ENCODE measurements at places on chromosomes 3 and 15. TPM values are rescaled to one million over a fixed set of nuclear protein-coding genes. Genes with fewer than 3 reads are reported as not detected.

DNA sequence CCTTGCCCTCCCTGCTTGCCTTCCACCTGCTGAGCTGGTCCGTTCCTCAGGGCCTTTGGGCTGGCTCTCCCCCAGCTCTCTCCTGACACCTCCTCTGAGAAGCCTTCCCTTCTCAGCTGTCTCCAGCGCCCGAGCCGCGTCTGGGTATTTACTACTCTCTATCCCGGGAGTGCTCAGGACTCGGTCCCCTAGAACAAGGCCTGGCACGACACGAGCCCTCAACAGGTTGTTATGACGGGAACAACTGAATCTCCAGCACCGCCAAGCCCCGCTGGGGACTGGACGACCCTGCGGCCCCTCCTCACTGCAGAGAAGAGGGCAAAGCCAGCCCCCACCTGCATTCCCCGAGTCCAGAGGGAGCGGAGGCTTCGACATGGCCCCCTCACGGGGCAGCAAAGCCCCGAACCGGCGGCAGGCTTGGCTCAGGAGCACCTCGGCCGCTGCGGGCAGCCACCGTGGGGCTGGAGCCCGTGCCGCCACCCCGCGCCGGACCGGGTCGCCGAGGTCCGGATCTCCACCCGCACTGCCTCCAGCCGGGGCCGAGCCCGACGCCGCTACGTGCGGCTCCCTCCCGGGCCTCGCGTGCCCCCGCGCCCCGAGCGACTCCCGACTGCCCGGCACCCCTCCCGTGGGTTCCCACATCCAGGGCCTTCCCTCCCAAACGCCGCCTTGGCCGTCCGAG, 792 bp downstream of the TPRA1 start:
- no peaks in the 10 kb centered on the region for H3K27me3 ChIP-seq
- no peak for DNase-seq
- H3K4me1 ChIP-seq: peaks cover 49% of the 10 kb centered on the region
- H3K4me3 ChIP-seq: peak overlapping the region; percentile 97
- H3K36me3 ChIP-seq: no peaks in the 10 kb centered on the region

DNA sequence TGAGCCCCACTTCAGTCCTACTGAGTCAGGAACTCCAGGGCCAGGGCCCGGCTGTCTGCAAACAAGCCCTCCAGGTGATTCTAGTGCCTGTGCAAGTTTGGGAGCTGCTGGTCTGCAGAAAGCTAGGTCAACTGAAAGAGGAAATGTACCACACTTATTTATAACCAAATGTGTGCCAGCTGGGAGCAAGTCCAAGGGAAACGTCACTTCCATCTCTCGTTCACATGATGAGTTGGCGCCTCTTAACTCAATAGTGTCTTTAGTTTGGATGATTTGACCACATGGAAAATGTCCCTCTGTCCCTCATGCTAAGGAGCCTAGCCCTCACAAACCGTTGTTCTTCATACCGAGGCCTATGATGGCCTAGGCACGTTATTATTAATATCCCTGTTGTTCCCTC, 43.2 kb downstream of the GOLGA8S start:
- no peaks in the 10 kb centered on the region for H3K36me3 ChIP-seq
- no peak overlapping the region for H3K4me3 ChIP-seq
- H3K27ac ChIP-seq: no peak overlapping the region
- no peak for DNase-seq
- H3K27me3 ChIP-seq: no peaks in the 10 kb centered on the region
- no peaks in the 10 kb centered on the region for H3K4me1 ChIP-seq

- H3K4me1 ChIP-seq: peaks cover 6% of the 10 kb centered on the region
- H3K36me3 ChIP-seq: no peaks in the 10 kb centered on the region
- no peak overlapping the region for H3K4me3 ChIP-seq
- no peak overlapping the region for H3K27ac ChIP-seq
- no peak for DNase-seq
Observed at GRCh38 chr3:49476563-49476962, 6.5 kb downstream of the DAG1 start.

DNA sequence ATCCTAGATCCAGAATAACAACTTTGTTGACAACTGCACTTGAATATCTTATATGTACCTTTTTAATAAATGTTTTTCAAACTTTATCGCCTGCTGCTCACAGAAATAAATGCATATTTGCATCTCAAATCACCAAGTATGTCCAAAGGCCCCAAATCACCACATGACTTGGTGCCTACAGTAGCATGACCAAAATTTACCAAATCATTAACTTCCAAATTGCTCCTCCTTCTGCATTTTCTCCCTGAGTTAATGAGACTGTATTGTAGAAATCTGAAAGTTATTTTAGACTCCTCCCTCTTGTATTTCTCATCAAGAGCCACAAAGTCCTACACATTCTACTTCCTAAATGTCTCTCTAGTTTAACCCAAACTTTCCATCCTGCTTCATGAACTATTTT, 635.5 kb upstream of the NAALADL2 start:
- no peaks in the 10 kb centered on the region for H3K36me3 ChIP-seq
- H3K27ac ChIP-seq: no peak overlapping the region
- H3K4me3 ChIP-seq: no peak overlapping the region
- no peak for DNase-seq

GRCh38 chr15:67066959-67067853, 1.8 kb downstream of the SMAD3 start:
- H3K4me3 ChIP-seq: peak overlapping the region; percentile 85
- H3K36me3 ChIP-seq: peaks cover 10% of the 10 kb centered on the region
- H3K27me3 ChIP-seq: no peaks in the 10 kb centered on the region
- peaks cover 62% of the 10 kb centered on the region for H3K4me1 ChIP-seq
- H3K27ac ChIP-seq: peak overlapping the region; percentile 93

- H3K36me3 ChIP-seq: no peaks in the 10 kb centered on the region
- H3K4me1 ChIP-seq: no peaks in the 10 kb centered on the region
- H3K4me3 ChIP-seq: no peak overlapping the region
- H3K27ac ChIP-seq: no peak overlapping the region
Observed at GRCh38 chr3:186487819-186488218, 56.4 kb downstream of the CRYGS start.

GRCh38 chr3:16463119-16463518, 50.4 kb downstream of the RFTN1 start:
- H3K4me1 ChIP-seq: peaks cover 36% of the 10 kb centered on the region

DNA sequence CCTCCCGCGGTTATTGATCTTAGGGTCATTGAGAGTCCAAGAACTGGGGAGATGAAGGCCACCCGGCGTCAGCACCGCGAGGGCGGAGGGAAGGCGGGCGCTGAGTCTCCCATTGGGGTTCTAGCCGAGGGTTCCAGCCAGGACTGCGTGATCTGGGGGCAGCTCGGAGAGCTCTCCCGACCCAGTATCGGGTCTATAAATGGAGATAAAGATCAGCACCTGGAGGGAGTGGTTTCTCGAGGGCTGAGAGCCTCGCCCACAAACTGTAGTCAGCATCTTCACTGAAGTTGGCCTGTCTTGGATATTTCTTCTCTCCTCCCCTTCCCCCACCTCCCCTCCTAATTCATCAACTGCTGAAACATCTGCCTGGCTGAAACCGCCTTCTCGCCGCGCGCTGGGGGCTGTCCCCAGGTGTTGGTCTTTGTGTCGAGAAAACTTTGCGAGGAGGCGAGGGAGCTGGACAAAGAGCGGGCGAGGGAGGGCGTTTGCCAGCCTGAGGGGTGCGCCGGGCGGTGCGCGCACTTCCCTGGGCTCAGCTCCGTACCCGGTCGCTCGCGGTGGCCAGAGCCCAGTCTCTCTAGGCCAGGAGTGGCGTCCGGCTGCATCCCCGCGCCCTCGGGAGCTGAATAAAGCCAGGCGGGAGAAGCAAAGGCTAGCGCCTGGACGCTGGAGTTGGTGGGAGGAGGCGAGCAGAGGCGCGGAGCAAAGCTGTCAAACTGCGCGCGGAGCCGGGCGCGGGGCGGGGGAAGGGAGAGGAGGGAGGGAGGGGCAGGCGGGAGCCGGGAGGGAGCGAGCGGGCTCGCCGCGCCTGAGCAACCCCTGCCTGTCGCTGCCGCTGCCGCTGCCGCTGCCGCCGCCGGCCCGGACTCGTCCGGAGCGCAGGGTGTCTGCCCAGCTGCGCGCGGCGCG, at the start of gene ST8SIA2:
TSS of gene ST8SIA2 (plus strand) at position 811 of the 909 bp plus-strand sequence. CDS start 184 bp downstream, outside the sequence.
- H3K27ac ChIP-seq: no peak within 1 kb of the TSS
- DNase-seq: no peak
- no peaks in the 10 kb centered on the region for H3K36me3 ChIP-seq
- peaks cover 66% of the 10 kb centered on the region for H3K27me3 ChIP-seq
- H3K4me1 ChIP-seq: peaks cover 3% of the 10 kb centered on the region

The CCDC9B gene
- not detected for polyA plus RNA-seq

DNA sequence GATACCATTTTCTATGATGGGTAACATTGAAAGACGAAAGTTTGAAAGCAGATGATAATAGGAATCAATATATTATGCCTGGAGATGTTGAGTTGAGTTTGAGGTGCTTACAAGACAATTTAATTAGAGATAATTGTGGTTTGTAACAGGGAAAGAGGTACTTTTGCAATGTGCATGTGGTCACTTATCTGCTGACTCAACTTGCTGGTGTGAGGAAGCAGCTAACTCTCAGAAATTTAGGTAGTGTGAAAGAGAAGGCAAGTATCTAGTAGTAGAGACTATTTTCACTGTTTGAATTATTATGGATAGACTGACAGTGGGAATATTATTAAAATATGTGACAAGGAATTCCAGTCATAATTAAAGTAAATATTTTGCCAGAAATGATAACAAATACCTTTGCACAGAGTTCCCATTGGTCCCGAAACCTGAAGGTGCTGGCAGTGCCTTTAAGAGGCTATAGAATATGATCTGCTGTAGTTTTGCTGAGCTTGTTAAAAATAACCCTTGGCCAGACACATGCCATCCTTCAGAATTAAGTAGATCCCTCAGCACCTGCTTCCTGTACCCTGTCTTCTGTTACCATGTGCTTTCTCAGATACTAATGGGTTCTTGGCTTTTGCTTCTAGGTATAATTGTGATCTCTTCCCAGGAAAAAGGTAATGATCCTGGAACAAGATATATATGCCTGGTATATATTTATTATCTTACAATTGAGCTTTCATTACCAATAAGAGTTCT, 315.9 kb downstream of the BCHE start:
- no peaks in the 10 kb centered on the region for H3K27me3 ChIP-seq
- DNase-seq: no peak
- no peak overlapping the region for H3K4me3 ChIP-seq
- no peaks in the 10 kb centered on the region for H3K4me1 ChIP-seq
- H3K36me3 ChIP-seq: no peaks in the 10 kb centered on the region

DNA sequence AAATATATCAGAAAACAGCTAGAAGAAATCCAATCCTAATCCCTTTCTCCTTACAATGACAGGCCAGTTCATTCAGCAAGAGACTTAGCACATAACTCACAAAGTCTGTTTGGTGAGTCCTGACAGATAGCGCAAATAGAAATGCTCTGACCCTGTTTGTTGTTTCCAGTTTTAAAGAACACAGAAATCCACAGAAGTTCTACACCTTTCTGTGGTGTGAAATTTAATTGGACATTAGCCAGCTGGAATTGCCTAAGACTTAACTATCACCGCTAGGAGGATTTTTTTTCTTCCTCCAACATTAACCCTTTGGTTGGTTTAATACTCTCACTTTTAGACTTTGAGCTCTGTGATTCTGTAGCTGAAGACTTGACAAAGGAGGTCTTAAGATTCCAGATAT, 30.8 kb downstream of the HDC start:
- DNase-seq: no peak
- no peaks in the 10 kb centered on the region for H3K36me3 ChIP-seq
- H3K4me1 ChIP-seq: no peaks in the 10 kb centered on the region
- H3K4me3 ChIP-seq: no peak overlapping the region
- no peak overlapping the region for H3K27ac ChIP-seq

GRCh38 chr3:38016410-38016809, 13.0 kb downstream of the PLCD1 start:
- no peaks in the 10 kb centered on the region for H3K27me3 ChIP-seq
- H3K36me3 ChIP-seq: no peaks in the 10 kb centered on the region
- DNase-seq: no peak
- H3K4me1 ChIP-seq: no peaks in the 10 kb centered on the region
- H3K27ac ChIP-seq: no peak overlapping the region

The SLC22A13 gene
- not detected for polyA plus RNA-seq

- H3K36me3 ChIP-seq: no peaks in the 10 kb centered on the region
- H3K4me1 ChIP-seq: peaks cover 17% of the 10 kb centered on the region
- H3K4me3 ChIP-seq: peak overlapping the region; percentile 94
- H3K27ac ChIP-seq: peak overlapping the region; percentile 36
- DNase-seq: no peak
- peaks cover 10% of the 10 kb centered on the region for H3K27me3 ChIP-seq
Observed at GRCh38 chr3:9248522-9249271, 749 bp downstream of the SRGAP3 start.

The CIB2 gene
- polyA plus RNA-seq: not detected

- H3K27ac ChIP-seq: no peak overlapping the region
- H3K27me3 ChIP-seq: peaks cover 38% of the 10 kb centered on the region
- H3K4me1 ChIP-seq: peaks cover 7% of the 10 kb centered on the region
- DNase-seq: no peak
Observed at GRCh38 chr15:55990998-55991397, 2.4 kb downstream of the NEDD4 start.

The ERICH6 gene
- not detected for polyA plus RNA-seq

DNA sequence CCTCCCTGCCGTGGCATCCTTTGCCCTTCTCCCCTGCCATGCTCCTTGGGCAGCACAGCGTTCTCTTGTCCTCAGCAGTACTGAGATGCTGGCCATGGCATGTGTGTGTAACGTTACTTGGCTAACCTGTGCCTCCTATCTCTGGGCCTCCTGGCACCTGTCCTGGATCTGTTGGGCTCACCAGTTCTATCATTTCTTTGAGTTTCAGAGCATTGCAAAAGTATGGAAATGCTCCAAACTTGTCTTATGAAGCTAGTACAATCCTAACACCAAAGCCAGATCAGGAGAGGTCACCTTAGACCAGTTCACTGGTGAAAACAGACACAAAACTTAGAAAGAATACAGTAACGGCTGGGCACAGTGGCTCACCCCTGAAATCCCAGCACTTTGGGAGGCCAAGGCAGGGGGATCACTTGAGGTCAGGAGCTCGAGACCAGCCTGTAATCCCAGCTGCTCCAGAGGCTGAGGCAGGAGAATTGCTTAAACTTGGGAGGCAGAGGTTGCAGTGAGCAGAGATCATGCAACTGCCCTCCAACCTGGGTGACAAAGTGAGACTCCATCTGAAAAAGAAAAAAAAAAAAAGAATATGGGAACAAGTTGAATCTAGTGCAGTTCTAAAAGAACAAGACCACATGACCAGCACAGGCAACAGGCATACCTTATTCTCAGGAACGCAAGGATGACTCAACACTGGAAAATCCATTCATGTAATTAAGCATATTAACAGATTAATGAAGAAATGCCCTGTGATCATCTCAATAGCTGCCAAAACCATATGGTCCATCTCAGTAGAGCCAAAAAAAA, 62.4 kb upstream of the TRPM1 start:
- no peak overlapping the region for H3K4me3 ChIP-seq
- H3K27ac ChIP-seq: no peak overlapping the region
- no peaks in the 10 kb centered on the region for H3K4me1 ChIP-seq
- H3K36me3 ChIP-seq: no peaks in the 10 kb centered on the region
- DNase-seq: no peak

Data from naive B cell (primary cell).